GF-D8 (cell line): ENCODE measurements at places on chromosomes 3 and 15.

- DNase-seq: no peak
Observed at GRCh38 chr3:71754610-71755253, 1.1 kb downstream of the GPR27 start.

GRCh38 chr3:130354430-130354829, 9.0 kb downstream of the COL6A5 start:
- DNase-seq: peak; percentile 92

DNA sequence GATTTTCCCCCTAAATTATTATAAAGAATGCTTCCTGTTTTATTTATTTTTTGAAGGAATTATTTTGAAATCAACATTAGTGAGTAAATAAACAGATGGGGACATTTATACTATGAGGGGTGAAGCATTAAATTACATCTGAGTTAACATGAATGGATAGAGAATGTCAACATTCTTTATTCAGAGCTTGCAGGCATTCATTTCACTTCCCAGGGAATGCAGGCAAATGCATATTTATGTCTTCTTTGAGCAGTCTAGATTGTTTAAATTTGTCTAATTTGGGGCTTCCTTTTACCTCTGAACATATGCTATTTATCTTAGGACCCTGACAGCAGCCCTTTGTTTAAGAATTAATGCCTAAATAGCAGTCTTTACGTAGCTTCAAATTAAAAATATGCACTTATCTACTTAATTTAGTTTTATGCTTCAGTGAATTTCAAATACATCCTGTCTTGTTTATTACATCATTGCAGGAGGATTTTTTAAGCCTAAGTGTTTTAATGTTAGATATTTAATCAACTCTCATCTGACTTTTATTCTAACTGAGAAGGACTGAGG, 630.5 kb upstream of the LMCD1 start:
- DNase-seq: no peak

DNA sequence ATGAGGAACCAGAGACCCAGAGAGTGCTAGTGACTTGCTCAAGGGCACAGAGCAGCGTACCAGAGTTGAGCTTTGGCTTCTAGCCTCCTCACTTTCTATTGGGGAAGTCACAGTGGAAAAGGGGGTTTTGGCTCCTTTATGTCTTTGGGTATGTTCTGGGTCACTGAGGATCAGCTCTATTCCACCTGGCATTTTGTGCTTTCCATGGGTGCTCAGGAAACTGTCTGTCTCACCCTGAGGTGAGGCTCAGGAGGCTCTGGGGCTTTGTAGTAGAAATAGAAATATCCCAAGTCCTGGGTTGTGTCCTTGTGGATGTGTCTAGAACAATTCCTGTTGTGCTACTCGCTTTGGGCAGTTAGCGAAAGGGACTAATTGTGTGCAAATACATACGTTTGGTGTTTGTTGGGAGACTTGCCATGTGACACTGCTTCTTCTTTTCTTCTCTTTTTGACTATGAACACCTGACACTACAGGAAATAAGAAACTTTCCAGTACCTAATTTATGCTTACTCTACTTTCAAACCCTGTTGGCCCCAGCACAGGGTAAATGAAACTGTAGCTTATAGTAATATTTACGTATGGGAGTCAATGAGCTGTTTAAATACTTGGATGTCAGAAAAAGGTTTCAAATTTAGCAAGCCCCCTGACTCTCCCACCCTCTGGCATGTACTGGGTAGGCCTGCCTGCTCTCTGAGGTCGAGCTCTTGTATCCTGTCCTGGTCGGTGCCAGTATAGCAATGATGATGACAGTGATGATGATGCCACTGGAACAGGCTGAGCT, 35.6 kb downstream of the SMAD3 start:
- DNase-seq: no peak

DNA sequence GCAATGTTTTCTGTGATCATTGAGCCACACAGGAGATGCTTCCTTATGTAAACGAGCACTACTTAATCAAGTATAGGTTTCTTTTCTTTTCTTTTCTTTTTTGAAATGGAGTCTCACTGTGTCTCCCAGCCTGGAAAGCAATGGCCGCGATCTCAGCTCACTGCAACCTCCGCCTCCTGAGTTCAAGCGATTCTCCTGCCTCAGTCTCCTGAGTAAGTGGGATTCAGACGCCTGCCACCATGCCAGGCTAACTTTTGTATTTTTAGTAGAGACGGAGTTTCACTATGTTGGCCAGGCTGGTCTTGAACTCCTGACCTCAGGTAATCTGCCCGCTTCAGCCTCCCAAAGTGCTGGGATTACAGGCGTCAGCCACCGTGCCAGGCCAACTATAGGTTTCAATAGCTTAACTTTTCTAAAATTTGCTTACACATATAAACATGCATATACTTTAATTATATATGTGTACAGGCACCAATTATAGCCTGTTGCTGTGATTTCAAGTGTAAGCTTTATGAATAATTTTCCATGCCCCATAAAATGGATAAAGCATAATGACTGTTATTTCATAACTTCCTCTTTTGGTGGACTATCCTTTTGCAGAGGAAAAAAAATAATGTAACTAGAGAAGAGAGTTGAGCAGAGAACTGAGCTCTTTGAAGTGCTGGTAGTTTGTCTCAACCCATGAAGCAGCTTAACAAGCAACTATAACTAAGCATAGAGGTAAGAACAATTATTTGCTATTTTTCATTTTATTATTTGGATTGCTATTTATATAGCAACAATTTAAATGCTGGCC, 24.8 kb upstream of the MBNL1 start:
- peak; percentile 96 for DNase-seq
